ENCODE measurements at places on chromosomes 7 and 10.

GRCh38 chr10:70315815-70316214, 32.0 kb upstream of the NPFFR1 start:
- no peak for DNase-seq

GRCh38 chr7:68148440-68148839, 1151.8 kb downstream of the TYW1 start:
- DNase-seq, result no peak

GRCh38 chr7:107860279-107860961, 30.6 kb upstream of the DLD start:
- no peak for DNase-seq

- no peak for DNase-seq
These were observed 33.8 kb downstream of the KCNH2 start for GRCh38 chr7:150944066-150945042.

DNA sequence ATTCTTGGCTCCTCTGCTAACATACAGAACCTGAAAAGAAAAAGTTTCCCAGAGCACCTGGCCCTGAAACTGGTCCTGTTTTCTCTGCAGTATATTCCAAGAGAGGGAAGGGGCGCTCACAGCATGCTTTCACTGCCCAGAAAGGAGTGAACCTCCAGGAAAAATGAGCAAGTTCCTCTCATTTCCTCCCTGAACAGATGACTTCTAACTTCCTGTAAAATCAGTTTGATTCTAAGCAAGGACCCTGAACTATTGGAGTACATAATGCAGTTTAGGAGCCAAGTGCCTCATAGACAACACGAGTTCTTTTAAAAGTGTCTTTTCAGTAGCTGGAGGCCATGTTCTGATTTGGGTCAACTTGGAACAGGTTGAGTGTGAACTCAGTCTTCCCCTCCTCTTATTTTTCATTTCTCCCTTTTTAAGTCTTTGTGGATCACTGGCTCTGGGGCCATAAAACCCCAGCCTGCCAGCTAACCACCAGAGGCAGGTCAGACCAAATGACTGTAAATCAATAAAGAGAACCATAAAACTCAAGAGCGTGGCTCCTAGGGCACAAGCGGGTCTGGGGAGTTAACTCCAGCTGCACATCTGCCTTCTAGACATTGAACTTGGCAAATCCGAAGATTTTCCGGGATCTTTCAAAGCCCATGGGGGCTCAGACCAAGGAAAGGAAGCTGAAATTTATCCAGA, 5.9 kb upstream of the LRRC18 start:
- DNase-seq, result no peak
